ENCODE measurements at places on chromosomes 7 and 10.

- no peak for DNase-seq
Measured at GRCh38 chr7:22668971-22669401, 58.0 kb upstream of the IL6 start.

- no peak for DNase-seq
Measured at GRCh38 chr10:3323865-3324498, 151.4 kb upstream of the PITRM1 start.

DNA sequence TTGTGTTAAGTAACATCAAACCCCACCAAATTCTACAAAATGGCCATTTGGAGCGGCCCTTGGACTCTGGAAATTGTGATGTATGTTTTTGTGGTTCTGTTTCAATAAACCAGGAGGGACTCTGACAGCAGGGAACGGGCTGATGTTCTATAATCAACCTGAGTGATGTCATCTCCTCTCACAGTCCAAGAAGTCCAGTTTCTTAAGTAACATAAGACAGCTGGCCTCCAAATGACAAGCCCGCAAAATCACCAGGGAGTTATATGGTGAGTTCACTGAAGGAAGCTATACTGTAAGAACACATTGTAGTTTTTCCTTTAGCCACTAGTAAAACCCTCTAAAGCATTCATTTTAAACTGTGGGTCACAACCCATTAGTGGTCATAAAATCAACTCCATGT, 34.0 kb downstream of the GOT1 start:
- DNase-seq, result no peak

- no peak for DNase-seq
Measured at GRCh38 chr10:95242581-95243317, 48.1 kb downstream of the PDLIM1 start.

DNA sequence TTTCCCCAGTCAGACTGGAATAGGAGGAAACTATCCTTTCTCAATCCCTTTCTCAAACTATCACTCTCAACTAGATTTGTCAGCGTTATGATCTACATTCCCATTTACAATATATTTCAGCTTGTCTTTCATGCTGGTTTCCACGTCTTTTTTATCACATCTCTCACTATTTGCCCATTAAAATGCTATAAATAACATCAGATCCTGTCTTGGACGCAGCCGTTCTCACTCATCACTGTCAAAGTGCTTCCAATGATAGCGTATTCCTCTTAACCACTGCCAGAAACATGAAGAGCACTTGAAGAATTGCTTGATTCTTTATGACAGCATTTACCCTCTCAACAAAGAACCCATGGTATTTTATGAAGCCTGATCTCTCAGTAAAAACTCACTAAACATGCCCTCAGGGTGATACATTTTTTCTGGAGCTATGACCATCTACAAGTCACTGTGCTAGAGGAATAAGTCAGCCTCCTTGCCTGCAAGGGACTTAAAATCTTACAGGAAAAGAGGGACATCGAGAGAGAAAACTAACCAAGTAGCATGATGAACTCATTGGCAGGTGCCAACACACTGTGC, 205.6 kb upstream of the PFKP start:
- DNase-seq, result no peak

GRCh38 chr7:44215531-44215930, 14.8 kb downstream of the YKT6 start:
- no peak for DNase-seq

DNA sequence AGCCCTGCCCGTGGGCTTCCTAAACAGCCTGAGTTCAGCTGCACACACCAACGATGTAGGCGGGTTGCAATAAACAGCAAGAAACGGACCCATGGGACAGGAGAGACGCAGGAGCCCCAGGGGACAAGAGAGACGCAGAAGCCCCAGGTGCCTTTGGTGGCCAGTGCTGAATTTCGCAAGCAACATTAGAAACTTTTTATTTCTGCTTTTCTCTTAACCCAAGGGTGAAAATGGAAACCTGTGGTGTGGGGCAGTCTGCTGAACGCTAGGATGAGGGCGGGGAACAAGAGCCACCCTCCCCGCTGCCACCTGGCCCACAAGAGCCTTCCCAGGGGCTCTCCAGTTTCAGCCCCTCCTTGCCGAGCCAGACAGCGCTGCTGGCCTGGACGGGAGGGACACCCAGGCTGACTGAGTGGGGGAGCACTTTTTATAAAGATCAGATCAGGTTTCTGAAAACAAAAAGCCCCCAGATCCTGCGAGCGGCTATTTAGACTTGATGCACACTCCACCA, 20.0 kb upstream of the GPR146 start:
- DNase-seq, result no peak
